ENCODE measurements at places on chromosomes 11 and 22.
A peak's percentile ranks its signal among the peaks of the same experiment; 100 is the strongest.

DNA sequence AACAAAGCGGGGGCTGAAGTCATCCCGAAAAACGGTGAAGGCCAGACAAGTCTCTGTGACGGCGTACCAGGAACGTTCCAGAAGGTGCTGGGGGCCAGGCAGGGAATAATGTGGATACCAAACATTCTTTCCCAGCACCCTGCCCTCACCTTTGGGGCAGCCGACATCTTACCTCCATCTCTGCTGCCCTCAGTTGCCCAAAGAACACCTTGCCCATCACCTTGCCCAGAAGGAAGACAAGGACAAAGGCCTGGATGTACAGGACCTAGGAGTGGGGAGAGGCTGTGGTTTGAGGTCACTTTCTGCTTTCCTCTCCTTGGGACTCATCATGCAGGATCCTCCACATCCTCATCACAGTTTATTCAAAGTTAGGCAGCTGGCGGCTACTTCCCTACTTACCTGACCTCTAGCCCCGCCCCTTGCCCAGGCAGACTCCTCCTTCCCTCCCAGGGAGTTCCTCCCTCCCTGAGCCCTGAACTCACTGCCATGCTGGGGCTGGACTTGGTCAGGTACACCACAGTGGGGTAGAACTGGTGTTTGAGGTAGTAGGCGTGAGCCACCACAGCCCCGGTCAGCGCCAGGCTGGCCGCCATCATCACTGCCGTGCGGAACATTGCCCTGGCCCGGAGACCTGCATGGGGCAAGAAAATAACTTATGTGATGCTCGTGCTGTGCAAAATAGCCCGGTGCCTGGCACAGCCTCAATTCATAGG, 1.2 kb downstream of the SYVN1 start:
- peak; percentile 54 for DNase-seq

DNA sequence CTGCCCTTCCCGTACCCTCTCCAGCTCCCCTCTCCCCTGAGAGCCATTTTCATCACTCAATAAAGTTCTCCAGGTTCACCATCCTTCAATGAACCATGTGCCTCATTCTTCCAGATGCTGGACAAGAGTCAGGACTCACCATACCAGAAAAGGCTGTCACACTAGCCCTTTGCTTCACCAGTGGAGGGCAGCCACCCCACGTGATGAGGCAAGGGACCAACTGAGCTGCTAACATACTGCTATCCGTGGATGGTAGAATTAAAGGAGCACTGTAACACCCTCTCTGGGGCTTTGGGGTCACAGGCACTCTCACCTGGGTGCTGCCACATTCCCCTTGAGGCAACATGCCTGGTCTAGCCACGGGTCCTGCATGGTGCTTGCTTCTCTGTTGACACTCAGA, 13.1 kb upstream of the OR5I1 start:
- DNase-seq, result no peak

GRCh38 chr11:95565724-95566141, 223.8 kb downstream of the FAM76B start:
- DNase-seq, result no peak

DNA sequence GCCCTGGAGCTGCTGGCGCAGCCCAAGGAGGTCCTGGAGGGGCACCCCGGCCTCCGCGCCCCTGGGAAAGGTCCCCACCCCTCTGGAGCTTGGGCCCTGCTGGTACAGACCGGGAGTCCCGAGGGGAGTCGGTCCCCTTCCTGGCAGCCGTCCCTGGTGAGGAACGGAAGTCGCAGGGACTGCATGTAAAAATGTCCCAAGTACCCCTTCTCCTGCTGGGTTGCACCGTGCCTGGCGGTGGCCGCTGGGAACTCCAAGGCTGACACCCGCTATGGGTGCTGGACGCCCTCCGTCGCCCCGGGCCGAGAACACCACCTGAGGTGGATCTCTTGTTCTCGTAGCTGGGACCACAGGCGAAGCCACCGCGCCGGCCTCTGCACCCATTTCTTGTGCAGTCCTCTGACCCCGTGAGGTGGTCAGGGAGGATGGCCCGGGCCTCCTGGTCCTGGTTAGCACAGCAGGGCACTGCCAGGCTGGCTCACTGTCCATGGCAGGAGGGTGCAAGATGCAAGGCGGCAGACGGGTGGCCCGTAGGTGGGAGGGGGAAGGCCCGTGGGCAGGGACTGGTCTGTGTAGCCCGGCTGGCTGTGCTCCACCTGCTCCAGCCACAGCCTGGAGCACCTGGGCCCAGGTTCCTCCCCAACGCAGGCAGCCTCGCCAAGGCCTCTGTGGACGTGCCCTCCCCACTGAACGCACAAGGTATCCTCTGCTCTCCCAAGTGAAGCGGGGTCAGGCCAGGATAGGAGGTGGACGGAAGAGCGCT, 165.2 kb downstream of the IGLL1 start:
- DNase-seq, result no peak

GRCh38 chr11:75233754-75234172, 6.8 kb upstream of the TPBGL start:
- no peak for DNase-seq

- DNase-seq, result no peak
Observed at GRCh38 chr11:106399076-106399511, 321.6 kb downstream of the AASDHPPT start.

DNA sequence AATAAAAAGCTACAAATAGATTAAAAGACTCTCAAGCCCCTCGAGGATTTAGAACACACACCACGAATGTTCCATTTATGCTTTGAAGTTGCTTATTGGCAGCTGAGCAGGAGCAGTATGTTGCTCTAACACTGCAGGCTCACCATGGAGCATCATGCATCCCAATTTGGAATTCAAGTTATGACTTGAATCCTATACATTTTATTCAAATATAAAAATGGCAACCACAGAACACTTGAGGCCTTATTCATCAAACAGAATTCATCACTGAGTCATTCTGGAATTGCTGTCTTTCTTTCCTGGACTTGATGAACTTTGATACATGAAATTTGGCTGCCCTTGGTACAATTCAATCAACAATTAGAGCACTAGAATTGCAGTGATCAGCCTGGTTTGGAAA, 24.5 kb upstream of the BLID start:
- no peak for DNase-seq

GRCh38 chr22:37098976-37099591, 10.4 kb downstream of the TMPRSS6 start:
- no peak for DNase-seq

DNA sequence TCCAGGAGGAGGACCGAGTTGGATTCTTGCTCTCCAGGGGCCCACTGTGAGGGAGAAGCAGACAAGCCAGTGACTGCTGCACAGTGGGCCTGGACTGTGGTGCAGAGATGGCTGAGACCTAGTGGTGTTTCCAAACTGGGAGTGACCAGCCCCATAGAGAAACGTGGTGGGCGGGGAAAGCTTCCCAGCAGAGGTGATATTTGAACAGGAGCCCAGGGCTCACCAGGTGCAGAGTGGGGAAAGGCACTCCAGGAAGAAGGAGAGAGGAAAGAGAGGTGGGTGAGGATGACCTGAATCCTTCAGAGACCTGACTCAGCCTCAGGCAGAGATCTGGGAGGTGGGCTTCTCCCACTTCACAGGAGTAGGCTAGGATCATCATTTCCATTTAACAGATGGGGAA, 52.1 kb upstream of the RASD2 start:
- no peak for DNase-seq

- no peak for DNase-seq
Observed at GRCh38 chr11:126152152-126152551, 59.3 kb downstream of the RPUSD4 start.

GRCh38 chr22:38316364-38317121, 690 bp downstream of the CSNK1E start:
- peak; percentile 63 for DNase-seq

- DNase-seq, result peak; percentile 9
Observed at GRCh38 chr11:78798663-78799062, 224.0 kb upstream of the NARS2 start.

DNA sequence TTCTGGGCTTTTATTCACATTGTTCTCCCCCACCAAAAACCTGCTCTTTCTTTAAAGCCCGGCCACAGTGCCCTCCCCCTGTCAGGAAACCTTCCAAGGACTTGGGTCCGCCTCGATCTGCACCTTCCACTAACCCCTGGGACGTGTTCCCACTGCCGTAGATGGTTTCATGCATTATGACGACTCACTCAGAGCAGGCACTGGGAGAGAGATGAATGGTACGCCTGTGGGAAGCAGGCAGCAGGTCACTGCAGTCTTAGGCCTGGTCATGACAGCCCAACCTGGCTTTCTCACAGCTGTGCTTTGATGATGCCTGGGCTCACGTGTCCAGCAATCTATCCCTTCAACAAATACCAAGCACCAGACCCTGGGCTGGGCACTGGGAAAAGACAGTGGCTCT, 115.7 kb downstream of the WNT7B start:
- no peak for DNase-seq

- no peak for DNase-seq
Observed at GRCh38 chr22:48065892-48066291, 1303.4 kb downstream of the TBC1D22A start.

DNA sequence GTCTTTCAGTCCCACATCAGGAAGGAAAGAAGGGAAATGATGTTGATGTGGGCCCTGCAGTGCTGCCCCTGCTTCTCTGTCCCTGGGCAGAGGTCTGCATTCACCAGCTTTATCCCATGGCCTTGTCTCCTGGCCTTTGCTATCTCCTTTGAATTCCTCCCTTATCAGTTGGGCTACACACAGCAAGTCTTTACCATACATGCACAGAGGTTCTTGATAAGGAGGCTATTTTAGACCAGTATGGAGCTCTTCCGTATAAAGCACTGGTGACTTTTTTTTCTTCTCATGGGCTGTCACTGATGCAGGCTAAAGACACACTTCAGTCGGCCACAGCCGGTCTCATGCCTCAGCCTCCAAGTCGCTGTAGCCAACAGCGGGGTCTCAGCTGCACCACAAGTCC, 20.2 kb downstream of the MYO18B start:
- no peak for DNase-seq

DNA sequence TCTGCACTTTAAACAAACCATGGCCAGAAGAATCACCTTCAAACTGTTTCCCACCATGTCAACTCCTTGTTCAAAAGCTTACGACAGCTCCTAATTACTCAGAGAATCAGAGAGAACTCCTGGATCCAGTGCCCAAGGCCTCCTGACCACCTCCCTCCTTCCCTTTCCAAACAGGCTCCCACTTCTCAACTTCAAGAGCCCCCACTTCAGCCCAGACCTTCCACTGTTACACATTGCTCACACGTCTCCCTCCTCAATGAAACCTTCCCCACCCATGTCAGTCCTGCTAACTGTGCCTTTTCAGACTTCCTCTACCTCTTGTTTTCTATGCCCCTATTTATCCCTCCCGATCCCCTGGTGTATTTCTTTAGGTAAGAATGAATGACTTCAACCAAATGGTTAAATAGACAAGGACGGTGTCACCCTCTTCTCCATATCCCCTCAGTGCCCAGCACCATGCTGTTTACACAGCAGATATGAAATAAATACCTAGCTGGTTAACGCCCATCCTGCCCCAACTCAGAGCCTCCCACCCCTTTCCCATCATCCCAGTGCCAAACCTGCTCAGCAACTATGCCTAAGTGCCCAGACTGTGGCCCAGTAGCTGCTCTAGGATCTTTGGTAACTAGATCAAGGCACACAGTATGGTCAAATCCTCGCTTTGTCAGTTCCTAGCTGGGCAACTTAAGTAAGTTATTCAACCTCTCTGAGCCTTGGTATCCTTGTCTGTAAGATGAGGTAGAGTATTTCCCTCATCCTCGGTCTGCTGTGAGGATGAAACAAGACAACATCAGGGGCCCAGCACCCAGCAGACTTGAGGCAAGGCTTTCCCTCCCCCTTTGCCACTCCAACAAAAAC, 36.8 kb downstream of the PLEKHA7 start:
- no peak for DNase-seq

GRCh38 chr11:121889931-121890330, 226.1 kb downstream of the BLID start:
- DNase-seq, result no peak

DNA sequence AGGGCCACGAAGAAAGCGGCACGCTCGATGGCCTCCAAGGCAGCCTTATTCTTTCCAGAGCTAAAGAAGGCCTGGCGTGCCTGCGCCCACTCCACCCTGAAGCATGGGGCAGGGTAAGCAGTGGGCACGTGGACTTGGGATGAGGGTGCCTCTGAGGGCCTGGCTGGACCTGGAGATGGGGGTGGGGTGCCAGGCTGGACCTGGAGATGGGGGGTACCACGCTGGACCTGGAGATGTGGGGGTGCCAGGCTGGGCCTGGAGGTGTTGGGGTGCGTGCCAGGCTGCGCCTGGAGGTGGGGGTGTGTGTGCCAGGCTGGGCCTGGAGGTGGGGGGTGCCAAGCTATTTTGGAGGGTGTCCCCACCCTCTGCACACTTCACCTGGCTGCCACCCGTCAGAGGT, 5.3 kb downstream of the CPT1B start:
- DNase-seq, result no peak

DNA sequence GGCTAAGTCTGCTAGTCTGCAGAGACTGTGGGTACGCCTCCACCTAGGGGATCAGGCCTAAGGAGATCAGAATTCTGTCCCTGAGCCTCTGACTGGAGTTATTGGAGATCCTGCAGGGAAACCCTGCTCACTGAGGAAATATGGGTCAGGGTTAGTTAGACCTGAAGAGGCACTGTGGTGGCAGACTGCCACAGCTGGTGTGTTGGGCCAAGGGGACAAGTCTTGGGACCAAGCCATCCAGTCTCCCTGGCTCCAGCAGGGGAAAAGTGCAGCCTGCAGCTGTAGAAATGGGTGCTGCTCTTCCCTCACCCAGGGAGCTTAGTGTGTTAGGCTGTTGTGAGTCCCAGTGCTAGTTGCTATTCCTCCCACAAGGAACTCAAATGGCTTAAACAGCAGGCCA, 334.8 kb upstream of the LARGE1 start:
- no peak for DNase-seq

GRCh38 chr11:67117176-67117575, 1.9 kb upstream of the KDM2A start:
- no peak for DNase-seq

GRCh38 chr22:36755316-36755715, 20.6 kb downstream of the IFT27 start:
- DNase-seq, result no peak

- DNase-seq, result peak; percentile 40
Observed at GRCh38 chr22:41576877-41577276, 12.8 kb downstream of the PMM1 start.

DNA sequence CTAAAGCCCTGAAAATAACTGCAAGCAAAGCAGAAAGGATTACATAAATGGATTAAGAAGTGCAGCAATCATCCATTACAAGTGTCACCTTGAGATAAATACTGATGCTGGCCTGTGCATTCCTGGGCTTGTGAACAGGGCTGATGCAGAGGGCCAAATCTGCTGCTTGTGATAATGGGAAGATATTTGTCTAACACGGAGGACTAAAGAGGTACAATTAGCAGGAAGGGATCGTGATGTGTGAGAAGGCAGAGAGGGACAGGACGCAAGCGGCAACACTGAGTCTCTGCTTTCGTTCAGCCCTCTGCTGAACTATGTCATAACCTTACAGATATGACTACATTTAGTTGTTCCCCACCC, 107.7 kb upstream of the DDI1 start:
- no peak for DNase-seq

Data from CD4-positive, alpha-beta T cell treated with Interleukin-17A for 1 hour (primary cell).